ENCODE measurements at places on chromosomes 11 and 22.

GRCh38 chr11:128814856-128815705, 52.0 kb downstream of the KCNJ1 start:
- DNase-seq, result no peak

DNA sequence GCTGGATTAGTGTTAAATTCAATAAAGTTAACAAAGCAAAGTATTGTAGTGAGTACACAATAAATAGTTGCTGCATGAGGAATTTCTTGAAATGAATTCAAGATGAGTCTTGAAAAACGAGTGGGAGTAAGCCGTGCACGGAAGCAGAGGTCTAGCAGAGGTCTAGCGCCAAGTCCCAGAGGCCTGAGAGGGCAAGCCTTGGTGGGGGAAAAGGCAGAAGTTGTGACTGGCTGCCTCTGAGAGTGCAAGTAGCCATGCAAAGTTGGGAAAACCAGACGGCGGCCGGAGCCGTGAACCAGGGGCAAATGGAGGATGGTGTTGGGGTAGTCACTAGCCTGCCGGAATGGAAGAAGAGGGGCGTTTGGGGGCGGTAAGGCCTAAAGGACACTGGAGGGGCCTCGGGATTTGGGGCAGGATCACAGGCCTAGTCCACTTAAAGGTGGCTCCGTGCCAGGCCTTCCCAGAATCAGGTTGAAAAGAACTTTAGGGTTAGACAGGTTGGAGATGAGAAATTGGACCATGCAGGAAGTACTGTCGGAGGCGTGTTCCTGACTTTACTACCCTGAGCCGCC, 379 bp upstream of the SLC3A2 start:
- DNase-seq, result no peak

DNA sequence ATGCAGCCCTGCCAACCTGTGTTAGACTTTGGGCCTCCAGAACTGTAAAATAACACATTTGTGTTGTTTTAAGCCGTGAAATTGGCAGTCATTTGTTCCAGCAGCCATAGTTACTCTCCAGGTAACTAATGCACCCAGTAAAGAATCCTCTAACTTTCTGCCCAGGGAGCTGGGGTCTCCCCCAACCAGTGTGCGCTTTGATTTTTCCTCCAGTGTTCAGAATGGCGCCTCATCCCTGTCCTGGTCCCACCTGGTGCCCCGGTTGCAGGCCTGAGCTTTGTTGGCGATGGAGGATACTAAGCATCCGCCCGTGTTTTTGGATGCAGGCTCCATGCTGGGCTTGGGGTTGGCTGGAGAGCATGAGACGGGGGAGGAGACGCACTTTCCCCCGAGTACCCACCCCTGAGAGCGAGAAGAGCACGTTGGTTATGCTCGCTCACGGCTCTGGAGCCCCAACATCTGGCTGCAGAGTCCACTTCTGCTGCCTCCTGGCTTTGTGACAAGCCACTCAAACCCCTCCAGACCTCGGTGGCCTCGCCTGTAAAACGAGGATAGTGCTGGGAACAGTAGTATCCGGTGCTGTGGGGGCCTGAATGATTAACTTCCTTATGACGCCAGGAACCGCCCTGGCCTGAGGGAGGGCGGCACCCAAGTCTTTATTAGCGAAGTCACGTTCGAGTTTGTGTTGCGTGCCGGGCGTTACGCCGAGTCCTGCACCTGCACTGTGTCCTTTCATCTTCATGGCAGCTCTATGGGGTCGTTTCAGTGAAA, 25.8 kb downstream of the MRGPRD start:
- no peak for DNase-seq

DNA sequence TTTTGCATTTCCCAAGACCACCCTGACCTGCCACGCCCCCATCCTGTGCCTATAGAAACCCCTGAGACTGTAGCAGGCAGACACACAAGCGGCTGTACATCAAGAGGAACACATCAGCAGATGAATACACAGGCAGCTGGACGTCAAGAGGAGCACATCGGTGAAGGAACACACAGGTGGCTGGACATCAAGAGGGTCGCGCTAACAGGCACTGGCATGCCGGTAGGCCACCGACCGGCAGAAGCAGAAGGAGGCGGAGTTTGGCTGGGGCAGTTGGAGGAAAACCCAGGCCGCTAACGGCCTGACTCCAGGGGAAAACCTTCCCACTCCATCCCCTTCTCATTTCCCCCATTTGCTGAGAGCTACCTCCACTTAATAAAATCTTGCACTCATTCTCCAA, 5.4 kb upstream of the IPO7 start:
- no peak for DNase-seq

- DNase-seq, result no peak
These were observed 5.1 kb downstream of the MYEOV start for GRCh38 chr11:69299023-69299461.

Measured in stimulated activated CD4-positive, alpha-beta T cell treated with anti-CD3 and anti-CD28 coated beads, Interleukin-1b, Interleukin-23, amount 100 ng/mL, for 24 hours (primary cell).